ENCODE measurements at places on chromosomes 1 and 21.

DNA sequence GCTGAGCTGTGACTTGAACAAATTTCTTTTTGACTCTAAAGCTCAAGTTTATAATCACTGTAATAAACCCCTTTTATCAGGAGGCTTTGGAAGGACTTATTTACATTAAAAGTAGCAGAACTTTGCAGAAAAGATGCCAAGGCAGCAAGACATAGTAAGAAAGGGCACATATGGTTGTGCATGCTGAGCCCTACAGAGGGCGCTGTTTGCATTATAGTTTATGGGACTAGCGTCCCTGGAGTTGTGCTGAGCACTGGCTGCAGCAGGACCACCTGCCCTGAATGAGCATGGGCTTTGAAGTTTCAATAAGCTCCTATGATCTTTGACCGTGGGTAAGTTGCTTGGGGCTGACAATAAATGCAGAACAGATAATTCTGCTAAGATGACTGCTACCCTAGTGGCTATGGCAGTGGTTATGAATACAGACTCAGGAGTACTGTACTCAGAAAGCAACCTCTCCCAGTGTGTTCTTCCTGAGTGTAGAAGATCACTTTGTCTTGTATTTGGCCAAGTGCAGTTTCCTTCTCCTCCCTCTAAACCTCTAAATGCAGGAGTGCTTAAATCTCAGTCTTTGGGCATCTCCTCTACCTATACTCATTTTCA lies 45.4 kb upstream of the USP1 start:
- peak; percentile 30 for DNase-seq

DNA sequence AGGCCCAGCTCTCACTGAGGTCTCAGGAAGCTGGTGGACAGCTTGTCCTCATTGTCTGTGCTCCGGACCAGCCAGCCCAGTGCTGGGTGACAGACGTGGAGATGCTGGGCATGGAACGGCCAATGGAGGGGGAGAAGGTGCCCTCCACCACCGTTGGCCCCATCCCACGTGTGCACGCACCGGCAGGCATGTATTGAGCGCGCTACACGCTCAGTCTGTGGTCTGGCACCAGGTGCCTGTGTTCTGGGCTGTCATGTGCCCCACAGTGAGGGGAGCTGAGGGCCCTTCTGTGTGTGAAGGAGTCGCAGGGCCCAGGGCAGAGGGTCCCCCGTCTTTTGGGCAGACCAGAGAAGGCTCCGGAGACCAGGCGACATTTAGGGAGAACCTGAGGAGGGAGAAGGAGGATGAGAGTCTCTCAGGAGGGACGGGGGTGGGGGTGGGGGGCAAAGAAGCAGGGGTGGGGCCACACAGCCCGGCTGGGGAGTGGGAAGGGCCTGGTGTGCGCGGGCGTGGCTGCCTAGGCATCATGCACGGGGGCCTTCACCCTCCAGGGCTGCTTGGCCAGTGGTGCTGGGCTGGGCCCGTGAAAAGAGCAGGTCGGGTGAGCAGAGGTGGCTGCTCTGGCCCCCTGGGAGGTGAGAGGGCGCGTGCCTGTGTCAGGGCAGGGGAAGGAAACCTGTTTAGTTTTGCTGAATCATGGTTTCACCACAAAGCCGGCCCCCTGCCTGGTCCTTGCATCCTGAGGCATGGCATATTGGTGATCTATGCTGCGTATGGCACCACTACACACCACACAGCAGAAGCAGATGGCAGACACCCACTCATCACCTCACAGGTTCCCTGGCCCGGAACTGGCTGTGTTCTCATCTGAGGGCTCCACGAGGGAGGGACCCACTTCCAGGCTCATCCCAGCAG lies 86.7 kb upstream of the TTC34 start:
- DNase-seq: no peak

DNA sequence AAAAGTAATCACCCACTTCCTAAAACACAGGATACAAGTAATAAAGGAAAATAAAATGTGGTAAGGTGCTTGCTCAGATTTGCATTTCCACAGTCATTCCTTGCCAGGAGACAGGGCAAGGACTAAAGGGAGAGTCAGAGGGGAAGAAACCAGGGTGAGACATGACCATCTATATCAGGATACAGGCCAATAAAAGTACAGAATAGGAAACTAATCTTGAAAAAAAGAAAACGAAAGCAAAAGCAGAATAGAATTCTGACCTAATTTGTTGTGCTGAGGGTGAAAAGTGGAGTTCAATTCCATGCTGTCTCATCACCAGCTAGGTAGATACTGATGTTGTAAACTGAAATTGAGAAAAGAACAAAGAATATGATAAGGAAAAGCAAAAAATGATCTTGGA lies 27.3 kb downstream of the JMJD4 start:
- no peak for DNase-seq

DNA sequence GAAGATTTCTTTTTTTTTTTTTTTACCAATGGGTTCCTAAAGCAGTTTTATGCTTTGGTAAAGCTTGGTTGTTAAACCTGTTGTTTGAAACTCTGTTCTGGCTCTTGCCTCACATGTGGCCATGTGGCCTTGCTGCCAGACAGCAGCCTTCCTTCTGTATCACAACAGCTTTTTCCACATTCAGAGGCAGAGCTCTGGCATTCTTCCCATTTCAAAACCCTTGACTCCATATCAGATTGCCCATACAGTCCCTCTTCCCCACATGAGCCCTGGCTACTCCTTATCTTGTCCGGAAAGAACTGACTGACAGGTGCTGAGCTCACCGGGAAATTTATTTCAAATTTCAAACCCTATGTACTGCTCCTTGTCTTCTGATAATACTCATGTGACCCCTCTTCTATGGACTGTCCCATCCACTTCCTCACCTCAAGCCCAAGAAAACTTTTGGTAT lies 38.5 kb upstream of the LAX1 start:
- DNase-seq: no peak

DNA sequence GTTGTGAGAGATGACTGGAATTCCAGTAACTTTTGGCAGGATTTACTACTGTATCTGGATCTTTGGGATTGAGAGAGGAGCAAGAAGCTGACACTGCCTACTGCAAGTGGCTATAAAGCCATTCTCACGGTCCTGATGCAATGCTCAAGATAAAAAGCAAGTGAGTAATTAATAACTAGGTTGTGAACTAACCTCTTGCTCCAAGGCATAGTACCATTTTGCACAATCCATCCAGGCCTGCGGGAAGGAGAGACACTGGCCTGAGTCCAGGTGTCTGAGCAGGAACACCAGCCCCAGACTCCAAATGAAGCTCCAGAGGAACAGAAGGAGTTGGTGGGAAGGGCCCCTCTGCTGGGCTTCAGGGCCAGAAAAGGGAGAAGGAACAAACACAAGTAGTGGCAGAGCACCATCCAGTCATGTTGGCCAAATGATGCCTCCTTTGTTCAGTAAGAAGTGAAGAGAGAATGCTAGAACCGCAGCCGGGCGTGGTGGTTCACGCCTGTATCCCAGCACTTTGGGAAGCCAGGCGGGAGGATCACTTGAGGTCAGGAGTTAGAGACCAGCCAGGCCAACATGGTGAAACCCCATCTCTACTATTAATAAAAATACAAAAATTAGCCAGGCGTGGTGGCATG lies 9.9 kb upstream of the SLC45A3 start:
- DNase-seq: no peak

GRCh38 chr1:243483071-243483771 lies 227.4 kb downstream of the SDCCAG8 start:
- peak; percentile 24 for DNase-seq

DNA sequence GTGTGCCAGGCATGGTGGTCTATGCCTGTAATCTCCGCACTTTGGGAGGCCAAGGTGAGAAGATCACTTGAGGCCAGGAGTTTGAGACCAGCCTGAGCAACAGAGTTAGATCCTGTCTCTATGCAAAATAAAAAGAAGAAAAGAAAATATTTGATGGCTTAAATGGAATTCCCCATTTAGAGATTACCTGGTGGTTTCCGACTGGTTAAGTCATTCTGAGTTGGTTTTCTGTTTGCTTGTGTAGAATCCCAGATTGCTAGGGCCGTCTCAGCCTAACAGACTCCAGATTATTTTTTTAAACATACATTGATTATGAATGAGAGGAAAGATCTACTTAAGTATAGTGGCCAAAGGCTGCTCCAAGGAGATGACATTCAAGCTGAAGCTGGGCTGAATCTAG lies 22.9 kb upstream of the LY9 start:
- no peak for DNase-seq

DNA sequence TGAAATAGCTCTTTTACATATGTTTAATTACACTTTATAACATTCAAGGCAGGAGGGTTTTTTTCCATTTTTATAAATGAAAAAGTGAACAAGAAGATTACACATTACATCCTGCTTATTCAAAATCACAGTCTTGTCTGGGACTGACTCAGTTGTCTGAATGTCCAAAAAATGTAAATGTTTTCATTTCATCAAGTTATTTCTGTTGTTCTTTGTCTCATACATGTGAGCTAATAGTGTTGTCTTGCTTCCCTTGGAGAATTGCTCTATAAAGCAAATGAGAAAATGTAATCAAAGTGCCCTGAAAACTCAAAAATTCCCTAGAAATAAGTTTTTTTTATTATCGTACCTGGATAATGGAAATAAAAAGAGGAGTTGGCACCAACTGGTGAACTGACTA lies 242.9 kb downstream of the GRIK1 start:
- DNase-seq: no peak

DNA sequence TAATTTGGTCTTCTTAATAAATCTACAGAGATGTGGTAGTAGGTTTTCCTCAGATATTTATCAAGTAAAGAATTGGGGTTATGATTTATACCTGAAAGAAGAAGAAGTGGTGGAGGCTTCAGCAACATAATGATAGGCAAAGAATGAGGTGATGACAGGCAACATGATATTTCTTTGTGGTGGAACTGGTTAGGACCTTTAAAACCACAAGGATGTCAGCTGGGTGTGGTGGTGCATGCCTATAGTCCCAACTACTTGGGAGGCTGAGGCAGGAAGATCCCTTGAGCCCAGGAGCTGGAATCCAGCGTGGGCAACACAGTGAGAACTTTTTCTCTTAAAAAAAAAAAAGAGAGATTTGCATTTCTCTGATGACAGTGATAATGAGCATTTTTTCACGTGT lies 34.1 kb upstream of the COL11A1 start:
- DNase-seq: no peak

DNA sequence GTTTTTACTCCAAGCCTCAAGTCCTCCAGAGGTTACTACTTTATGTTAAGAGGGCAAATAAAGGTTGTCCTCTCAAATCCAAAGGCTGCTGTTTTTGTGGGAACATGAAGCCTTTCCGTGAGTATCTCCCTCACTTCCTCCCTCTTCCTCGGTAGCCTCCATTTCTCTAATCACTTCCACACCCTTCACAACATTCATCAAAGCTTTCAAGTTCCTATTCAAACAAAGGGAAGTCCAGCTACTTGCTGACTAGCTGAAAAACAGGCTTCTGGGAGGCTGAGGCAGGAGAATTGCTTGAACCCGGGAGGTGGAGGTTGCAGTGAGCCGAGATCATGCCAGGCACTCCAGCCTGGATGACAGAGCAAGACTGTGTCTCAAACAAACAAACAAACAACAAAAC lies 6.6 kb upstream of the CD48 start:
- no peak for DNase-seq

DNA sequence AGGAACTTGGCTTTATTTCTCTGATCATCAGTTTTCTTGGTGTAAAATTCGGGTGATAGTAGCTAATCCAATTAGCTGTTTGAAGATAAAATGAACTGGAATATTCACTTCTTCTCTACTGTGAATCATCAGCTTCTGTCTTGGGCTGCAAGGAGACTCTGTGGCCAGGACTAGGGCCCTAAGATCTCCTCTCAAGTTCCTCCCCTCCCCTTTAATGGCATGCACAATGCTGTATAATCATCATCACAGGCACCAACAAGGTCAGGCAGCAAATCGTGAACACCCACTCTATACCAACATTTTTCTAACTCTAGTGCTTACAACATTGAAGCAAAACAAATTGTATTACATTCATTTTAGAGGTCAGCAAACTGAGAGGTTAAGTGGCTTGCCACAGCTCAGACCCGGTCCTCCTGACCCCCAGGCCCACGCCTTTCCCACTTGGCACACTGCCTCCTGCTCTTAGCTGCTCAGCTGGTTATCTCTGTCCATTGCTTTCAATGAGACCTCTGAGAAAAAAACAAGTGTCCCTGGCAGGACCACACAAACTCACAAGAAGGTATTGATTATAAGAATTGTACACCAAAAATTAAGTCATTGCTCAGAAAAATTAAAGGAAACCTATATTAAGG lies 31.8 kb downstream of the LRRC52 start:
- DNase-seq: no peak

DNA sequence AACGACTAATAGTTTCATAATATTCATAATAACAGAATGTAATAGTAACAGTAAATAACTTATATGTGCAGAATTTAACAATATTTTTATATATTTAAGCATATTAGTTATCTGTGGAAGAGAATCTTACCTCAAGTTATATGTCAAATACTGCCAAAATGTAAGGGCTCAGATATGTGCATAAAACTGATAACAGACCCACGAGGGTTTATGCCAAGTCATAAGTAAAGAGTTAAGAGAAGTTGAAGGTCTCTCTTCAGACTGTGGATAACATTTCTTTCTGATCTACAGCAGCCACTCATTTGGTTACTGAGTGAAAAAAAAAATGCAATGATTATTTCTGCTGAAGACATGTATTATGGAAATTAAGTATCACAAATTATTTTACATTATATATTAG lies 1167.8 kb upstream of the NCAM2 start:
- no peak for DNase-seq

GRCh38 chr1:109823543-109824348 lies 60.0 kb upstream of the EPS8L3 start:
- DNase-seq: no peak

GRCh38 chr1:64864018-64864940 lies 102.1 kb downstream of the JAK1 start:
- peak; percentile 59 for DNase-seq

DNA sequence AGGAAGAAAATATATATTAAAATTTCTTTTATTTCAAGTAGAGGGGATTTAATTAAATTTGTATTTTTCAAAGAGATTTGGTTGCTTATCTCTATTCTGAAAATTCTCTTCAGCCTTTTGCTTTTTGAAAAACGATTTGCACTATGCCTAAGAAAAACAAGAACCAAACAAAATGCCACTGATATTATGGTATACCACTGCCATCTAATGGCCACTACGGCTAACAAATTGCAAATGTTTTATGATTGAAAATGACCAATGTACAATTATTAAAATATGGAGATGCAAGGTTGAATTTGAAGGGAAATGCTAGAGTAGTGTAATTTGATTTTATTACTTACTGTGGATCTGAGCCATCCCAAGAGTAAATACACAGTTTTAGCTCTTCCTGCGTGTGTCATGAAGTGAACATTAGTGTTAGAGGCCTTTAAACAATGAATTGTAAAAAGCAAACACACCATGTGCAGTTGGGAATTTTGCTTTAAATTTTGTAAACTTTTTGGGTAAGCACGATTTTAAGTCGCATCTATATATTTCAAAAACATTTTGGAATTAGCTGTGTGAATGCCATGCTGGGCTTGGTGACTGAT lies 137.4 kb upstream of the USP25 start:
- DNase-seq: peak; percentile 11

GRCh38 chr1:151472856-151473731 lies 13.8 kb upstream of the POGZ start:
- DNase-seq: peak; percentile 34

DNA sequence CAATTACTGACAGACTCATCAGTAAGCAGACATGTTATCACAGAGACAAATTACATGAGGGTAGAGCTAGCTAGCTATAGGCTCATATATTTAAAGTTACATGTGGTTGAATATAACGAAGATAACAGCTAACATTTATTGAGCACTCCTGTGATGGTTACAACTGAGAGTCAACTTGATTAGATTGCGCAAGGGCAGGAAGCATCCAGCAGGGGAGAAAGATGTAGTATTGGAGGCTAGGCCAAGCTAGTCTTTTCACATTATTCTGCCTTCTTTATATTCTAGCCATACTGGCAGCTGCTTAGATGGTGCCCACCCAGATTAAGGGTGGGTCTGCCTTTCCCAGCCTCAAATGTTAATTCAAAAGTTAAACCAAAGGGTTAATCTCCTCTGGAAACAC lies 37.1 kb downstream of the PIGK start:
- no peak for DNase-seq
